ENCODE measurements at places on chromosomes 3 and 15.

DNA sequence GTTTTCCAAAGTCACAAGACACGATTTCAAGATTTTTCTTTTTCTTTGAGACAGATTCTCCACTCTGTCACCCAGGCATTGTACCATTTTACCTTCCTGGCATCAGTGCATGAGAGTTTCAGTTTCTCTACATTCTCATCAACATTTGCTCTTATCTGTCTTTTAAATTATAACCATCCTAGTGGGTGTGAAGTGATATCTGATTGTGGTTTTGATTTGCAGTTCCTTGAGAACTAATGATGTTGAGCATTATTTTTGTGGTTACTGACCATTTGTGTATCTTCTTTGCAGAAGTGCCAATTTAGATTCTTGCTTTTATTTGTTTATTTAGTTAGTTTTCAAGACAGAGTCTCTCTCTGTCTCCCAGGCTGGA lies 41.2 kb downstream of the ADIPOQ start:
- no peak for DNase-seq

GRCh38 chr15:85026304-85027032 lies 44.8 kb downstream of the PDE8A start:
- DNase-seq, result no peak

- no peak for DNase-seq
Observed at GRCh38 chr15:68310804-68311463, 33.4 kb downstream of the FEM1B start.

DNA sequence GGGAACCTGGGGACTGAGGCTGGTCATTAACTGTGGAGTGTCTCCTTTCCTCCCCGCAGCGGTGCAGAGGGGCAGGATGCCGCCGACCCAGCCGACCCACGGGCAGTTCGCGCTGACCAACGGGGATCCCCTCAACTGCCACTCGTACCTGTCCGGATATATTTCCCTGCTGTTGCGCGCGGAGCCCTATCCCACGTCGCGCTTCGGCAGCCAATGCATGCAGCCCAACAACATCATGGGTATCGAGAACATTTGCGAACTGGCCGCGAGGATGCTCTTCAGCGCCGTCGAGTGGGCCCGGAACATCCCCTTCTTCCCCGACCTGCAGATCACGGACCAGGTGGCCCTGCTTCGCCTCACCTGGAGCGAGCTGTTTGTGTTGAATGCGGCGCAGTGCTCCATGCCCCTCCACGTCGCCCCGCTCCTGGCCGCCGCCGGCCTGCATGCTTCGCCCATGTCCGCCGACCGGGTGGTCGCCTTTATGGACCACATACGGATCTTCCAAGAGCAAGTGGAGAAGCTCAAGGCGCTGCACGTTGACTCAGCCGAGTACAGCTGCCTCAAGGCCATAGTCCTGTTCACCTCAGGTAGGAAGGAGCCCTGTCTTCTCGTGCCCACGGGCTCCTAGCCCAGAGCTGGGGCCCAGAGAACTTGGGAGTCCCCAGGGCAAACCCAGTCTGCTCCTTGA lies 3.7 kb downstream of the NR2F2 start:
- DNase-seq, result no peak

- no peak for DNase-seq
Observed at GRCh38 chr3:71142441-71143161, 440.9 kb downstream of the FOXP1 start.

- no peak for DNase-seq
Observed at GRCh38 chr3:99901200-99901926, 83.7 kb downstream of the CMSS1 start.

GRCh38 chr3:193873426-193874201 lies 262.3 kb upstream of the HES1 start:
- no peak for DNase-seq

All from umbilical cord (tissue), 2 donors.